Activated CD8-positive, alpha-beta memory T cell treated with anti-CD3 and anti-CD28 coated beads for 48 hours (primary cell): ENCODE measurements at places on chromosomes 1 and 21.
A peak's percentile ranks its signal among the peaks of the same experiment; 100 is the strongest.

DNA sequence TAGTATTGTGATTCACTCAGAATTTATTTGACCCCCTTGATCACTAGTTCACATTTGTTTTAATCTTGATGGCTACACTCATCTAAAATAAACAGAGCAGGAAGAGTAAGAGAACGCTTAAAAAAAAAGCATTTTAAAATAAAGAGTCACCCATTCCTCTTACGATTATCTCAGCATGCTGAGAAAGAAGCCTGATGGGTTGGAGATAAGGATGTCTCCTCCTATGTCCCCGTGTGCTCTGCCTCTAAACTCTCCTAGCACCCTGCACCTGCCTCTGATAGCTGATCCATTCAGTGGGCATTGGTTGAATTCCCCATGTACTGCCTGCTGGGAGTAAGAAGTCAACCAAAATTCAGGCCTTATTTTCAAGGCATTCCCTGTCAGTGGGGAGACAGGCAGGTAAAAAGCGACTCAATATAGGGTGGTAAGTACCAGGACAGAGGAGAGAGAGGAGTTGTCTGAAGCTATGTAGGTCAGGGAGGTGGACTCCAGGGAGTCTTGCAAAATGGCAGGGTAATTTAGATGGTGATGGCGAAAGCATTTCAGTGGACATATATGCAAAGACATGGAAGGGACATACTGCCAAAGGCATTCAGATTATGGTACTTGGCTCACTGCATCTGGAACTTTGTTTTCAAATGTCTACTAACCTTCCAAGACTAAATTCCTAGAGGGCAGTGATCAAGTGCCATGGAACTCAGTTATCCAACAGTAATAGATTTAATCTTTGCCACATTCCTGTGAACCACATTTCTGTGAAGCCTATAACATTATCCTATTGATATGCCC, 18.4 kb downstream of the ELAVL4 start:
- no peak for DNase-seq

- no peak for DNase-seq
Observed at GRCh38 chr1:62181532-62181931, 13.1 kb upstream of the L1TD1 start.

DNA sequence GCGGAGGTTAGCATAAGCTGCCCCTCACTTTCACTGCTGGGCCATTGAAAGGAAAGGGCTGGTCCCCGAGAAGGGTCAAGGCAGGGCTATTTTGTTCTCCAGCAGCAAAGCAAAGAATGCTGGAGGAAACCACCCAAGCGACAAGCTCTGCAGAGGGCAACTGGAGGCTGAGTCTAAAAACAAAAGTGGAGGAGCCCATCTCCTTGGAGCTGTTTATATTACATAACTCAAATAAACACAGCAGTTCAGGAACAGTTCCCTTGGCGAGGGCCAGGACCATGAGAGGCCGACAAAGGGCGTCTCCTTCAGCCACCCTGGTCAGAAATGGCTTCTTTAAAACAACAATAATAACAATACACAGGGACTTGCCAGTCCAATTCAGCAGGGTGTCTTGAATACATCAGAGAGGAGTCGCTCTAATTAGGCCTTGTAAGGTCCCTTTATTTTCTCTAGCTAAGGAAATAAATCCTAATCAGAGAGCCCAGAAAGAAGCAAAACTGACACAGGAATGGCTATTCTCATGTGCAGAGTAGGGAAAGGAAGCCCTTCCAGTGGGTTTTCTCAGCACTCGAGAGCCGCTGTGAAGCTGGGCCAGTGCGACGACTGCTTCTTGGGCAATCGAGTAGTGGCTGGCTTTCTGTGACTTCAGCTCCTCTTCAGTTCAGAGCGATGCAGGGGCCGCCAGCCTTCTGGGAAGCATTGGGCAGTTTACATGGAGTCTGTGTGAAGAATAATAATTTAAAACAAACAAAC, 57.0 kb upstream of the TARBP1 start:
- DNase-seq = no peak

- DNase-seq = no peak
Observed at GRCh38 chr1:213622365-213623063, 365.3 kb upstream of the PROX1 start.

- DNase-seq = no peak
Observed at GRCh38 chr1:192707978-192708547, 72.1 kb downstream of the RGS13 start.

GRCh38 chr1:230800891-230801840, 54.0 kb downstream of the CAPN9 start:
- DNase-seq = no peak

DNA sequence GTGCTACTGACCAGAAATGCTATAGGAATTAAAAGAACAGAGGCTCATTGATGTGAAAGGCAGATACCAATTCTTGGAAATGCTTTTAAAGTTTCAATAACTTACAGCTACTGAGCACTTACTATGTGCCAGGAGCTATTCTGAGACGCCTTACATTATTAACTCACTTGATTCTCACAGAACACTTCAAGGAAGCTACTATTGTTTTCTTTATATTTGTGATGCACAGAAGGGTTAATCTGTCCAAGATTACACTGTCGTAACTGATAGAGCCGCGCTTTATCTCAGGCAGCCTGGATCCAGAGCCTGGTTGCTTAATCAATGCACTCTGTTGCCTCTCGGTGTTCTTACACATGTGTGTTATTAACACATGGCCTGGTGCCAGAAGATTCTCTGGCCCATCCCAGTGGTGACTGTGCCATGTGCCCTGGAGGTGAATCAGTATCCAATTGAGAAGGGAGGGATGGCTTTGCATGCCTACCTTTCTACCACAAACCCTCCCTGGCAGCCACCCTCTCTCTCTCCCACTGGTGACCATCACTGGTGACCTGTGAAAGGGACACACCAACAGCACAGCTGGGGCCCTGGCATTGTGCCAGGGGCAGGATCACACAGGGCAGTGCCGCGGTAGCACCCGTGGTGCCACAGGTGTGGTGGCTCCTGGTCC, 8.8 kb downstream of the FMO1 start:
- no peak for DNase-seq

DNA sequence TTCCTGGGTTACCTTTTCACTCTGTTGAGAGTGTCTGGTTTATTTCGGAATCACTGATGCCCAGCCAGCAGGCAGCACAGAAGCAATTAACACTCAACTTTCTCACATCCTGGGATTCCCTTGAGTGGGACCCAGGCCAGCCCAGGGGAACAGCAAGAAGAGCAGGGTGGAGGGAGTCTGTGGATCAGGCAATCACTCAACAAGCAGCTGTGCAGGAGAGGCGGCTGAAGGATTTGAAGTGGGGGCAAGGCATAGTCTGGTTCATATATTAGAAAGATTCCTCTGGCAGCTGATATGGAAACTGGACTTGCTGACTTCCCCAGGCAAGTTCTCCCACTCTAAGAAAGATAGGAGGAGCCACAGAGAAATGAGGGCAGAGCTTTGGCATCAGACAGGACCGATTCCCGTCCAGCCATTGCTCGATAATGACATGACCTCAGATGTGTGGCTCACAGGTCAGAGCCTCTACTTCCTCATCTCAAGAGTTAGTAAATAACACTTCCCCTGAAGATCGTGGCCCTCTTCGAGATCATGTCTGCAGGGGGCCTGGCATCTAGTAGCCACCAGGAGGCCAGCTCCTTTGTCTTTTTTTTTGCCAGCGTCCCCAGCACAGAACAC, 12.4 kb downstream of the EPHA8 start:
- DNase-seq = no peak

GRCh38 chr1:9410737-9411297, 118.1 kb downstream of the SPSB1 start:
- DNase-seq = no peak

- no peak for DNase-seq
Observed at GRCh38 chr1:241899210-241899609, 51.2 kb downstream of the EXO1 start.

DNA sequence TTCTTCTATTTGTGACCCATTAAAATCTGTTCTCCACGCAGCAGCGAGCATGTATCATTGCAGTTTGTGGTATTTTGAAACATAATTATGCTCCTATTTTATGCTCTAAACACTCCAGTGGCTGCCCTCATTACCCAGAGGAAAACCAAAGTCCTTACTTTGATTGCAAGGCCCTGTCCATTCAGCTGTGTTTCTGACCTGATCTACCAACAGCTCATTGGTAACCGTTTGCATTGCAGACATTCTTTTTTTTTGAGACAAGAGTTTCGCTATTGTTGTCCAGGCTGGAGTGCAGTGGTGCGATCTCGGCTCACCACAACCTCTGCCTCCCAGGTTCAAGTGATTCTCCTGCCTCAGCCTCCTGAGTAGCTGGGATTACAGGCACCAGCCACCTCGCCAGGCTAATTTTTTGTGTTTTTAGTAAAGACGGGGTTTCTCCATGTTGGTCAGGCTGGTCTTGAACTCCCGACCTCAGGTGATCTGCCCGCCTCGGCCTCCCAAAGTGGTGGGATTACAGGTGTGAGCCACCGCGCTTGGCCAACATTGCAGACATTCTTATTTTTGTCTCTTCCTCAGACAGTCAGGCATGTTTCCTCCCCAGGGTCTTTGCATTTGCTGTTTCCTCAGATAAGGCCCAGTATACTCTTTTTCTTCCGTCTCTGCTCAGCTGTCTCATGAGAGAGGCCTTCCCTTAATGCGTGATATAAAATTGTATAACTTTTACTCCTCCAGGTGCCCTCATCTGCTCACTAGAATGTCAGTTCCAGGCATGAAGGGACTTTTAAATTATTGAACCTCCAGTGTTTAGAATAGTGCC, 32.5 kb downstream of the THRAP3 start:
- no peak for DNase-seq

DNA sequence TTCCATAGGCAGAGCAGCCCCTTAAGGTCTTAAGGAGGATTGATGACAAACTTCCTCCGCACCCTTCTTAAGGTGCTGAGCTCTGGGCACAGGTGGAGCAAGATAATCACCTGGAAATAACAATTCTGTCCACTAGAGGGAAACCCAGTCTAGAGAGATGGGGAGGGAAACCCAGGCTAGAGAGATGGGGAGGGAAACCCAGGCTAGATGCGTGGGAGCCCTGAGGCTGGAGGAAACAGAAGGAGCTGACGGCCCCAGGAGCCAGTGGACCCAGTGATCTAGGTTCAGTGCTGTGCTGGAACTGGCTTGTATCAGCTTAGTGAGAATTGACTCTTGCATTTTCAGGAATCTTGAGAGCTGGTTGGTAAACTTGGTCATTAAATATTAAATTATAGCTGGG, 17.8 kb upstream of the MYCL start:
- DNase-seq = peak; percentile 6

DNA sequence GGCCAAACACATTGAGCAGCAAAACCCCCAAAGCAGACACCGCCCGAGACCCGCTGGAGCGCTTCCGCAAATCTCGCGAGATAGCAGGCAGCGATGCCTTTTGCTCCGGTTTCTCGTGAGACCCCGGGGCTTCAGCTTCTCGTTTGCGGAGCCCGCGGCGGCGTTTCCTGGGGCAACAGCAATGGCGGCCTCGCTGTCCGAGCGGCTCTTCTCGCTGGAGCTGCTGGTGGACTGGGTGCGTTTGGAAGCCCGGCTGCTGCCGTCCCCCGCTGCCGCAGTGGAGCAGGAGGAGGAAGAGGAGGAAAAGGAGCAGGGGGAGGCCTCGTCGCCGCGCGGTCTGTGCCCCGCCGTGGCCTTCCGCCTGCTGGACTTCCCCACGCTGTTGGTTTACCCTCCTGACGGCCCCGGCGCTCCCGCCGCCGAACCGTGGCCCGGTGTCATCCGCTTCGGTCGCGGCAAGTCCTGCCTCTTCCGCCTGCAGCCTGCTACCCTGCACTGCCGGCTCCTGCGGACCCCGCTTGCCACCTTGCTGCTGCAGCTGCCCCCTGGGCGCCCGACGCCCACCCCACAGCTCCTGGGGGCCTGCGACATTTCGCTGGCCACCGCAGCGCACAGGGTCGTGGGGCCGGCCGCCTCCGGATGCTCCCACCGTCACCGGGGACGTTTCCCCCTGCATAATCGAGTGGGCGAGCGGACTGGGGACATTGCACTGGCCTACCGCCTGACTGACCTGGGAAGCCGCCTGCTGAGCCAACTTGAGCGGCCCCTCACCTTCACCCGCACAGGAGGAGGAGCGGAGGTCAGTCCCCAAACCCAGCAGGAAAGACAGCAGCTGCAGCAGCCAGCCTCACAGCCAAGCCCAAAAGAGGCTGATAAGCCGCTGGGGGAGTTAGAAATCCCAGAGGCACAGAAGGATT, at the start of gene MAP10:
Gene MAP10 (plus strand): TSS at position 148 of the 917 bp plus-strand sequence. CDS start 34 bp downstream, at position 182.
- peak; percentile 44 for DNase-seq
